Karpas-422 (cell line): ENCODE measurements at places on chromosomes 3 and 15. TPM values are rescaled to one million over a fixed set of nuclear protein-coding genes. Genes with fewer than 3 reads are reported as not detected.

The ZBTB38 gene
- total RNA-seq: 18.0 and 38.0 TPM in 2 replicates

The IGSF11 gene
- not detected in 2 replicates for total RNA-seq

The VEPH1 gene
- total RNA-seq: not detected in 2 replicates

The ATG3 gene
- total RNA-seq: 102 and 127 TPM in 2 replicates

The GHRL gene
- 1.1 TPM in 1 of 2 replicates, not detected in the other for total RNA-seq

The IQCH gene
- total RNA-seq: 2.4 and 4.0 TPM in 2 replicates

The PRKCI gene
- 8.7 and 38.2 TPM in 2 replicates for total RNA-seq

The CLDN1 gene
- not detected in 2 replicates for total RNA-seq

The C3orf52 gene
- 0.07 and 0.52 TPM in 2 replicates for total RNA-seq

The SPCS1 gene
- 122 and 184 TPM in 2 replicates for total RNA-seq

GRCh38 chr3:127700406-127700805 lies 27.7 kb downstream of the ABTB1 start:
- no peak for DNase-seq

DNA sequence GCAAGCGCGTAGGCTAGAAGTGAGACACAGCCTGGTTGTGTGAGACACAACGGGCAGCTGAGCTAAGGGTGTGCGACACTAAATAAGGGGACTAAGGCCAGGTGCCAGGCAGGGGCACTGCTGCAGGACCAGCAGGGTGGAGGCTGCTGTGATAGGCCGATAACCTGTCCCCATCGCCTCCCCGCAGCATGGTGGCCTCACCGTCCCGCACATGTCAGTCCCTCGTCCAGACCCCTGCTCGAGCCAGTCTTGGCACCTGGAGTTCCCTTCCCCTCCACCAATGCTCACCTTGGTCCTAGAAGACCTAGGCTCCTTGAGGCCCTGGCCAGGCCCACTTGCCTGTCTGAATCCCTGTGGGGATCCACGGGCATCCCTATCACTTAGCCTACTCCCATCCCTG lies 96.1 kb downstream of the HMG20A start:
- no peak for DNase-seq

DNA sequence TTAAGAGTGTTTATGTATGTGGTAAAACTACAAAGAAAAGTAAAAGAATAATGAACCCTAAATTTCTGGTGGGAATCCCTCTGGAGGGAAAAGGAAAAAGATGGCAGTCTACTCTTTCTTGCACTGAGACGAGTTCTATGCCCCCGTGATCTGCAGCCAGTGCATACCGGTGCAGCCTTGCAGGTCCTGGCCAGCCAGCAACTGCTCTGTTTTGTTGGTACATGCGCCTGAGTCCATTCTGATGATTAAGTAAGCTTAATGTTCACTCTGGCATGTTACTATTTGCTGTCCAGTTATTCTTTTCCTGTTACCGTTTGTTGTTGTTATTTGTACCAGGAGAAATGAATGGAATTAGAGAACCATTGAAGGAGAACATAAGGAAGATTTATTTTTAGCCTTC lies 95.1 kb upstream of the TMC3 start:
- no peak for DNase-seq

DNA sequence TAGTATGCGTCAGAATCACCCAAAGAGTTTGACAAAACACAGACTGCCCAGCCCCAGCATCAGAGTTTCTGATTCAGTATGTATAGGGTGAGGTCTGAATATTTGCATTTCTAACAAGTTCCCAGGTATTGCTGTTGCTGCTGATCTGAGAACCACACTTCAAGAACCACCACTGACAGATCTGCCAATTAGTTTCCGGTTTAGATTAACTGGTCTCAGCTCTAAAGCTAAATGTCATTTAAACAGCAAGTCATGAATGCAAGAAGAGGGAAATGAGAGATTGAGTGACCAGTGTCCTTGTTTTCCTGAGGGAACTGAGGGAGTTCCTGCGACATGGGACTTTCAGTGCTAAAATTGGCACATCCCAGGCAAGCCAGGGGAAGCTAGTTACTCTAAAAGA lies 305.0 kb downstream of the ZNF385D start:
- DNase-seq: no peak

DNA sequence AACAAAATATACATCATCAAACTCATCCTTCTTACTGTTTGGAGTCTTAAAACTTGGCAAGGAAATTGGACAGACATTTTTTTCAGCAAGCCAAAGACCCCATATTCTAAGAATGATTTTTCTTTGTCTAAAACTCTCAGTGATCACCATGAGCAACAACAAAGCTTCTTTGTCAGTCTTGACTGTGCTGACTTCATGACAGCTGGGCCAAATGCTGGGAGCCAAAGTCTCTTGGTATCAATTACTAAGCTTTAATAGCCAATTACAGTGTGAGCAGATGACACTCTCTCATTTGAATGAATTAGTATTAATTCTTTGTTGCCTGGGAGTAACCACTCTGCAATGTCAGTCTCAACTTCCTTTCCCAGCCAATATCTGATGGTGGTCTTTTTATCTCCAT lies 48.1 kb upstream of the GK5 start:
- DNase-seq: no peak

DNA sequence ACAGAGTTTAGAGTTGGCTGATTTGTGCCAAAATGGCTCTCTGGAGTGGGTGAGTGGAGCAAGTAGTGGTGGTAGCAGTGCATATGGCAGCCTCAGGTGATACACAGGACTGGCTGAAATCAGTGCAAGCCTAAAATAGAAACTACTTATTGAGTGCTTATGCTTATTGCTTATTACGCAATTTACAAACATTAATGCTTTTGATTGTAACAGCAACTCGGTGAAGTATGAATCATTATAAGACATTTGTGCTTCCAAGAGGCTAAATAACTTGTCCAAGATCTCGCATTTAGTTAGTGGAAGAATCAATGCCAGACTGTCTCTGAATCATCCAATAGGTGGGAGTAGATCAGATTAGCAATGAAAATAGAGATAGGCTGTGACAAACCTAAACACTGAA lies 353.8 kb downstream of the NAALADL2 start:
- no peak for DNase-seq

DNA sequence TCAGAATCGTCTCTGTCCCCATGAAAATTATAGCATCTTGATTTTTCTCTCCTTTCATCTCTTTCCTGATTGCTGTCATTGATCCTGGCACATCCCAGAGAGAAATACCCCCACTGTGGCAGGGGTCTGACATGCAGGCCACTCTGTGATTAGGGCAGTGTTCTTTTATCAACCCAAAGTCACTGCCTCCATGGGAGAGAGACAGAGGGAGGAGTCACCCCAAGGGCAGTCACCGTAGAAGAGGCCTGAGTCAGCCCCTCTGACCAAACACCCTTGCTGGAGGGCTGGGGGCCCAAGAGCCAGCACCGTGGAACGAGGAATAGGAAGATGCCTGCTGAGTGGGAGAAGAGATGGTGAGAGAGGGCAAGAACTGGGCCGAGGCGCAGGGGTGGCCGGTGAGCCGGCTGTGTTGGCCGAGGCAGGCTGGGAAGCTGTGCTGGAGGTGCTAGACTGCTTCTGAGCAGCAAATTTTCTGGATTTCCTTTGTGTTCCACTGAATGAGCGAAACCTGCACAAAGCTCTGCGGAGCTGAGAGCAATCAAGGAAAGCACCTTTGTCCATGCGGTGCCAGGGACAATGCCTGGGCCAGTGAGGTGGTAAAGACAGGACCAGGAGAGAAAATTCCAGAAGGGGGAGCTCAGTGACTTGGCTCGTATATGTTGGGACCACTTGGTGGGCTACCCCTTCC lies 103.8 kb downstream of the ADCY5 start:
- DNase-seq: no peak

GRCh38 chr3:72839057-72839456 lies 9.2 kb downstream of the SHQ1 start:
- no peak for DNase-seq

- DNase-seq: no peak
Measured at GRCh38 chr3:59802045-59802444, 752.2 kb upstream of the CFAP20DC start.

GRCh38 chr3:169278092-169278491 lies 385.4 kb downstream of the MECOM start:
- DNase-seq: no peak

- peak; percentile 73 for DNase-seq
Measured at GRCh38 chr15:52527911-52528563, 643 bp downstream of the MYO5A start.

DNA sequence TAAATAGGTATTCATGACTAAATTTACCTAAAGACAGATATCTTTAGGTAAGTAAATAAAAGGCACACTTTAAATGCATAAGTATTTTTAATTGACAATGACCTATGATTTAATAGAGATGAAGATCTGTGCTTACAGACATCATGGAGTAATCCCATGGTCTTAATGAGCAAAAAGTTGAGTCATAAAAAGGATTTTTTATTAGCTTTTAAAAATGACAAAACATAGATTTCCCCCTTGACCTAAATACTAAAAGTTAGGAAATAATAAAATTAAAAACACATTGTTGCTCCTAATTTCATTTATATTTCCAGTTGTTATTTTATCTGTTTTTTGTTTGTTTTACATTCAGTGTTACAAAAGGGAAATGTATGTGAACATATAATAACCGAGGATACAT lies 1005.7 kb downstream of the ROBO1 start:
- no peak for DNase-seq

DNA sequence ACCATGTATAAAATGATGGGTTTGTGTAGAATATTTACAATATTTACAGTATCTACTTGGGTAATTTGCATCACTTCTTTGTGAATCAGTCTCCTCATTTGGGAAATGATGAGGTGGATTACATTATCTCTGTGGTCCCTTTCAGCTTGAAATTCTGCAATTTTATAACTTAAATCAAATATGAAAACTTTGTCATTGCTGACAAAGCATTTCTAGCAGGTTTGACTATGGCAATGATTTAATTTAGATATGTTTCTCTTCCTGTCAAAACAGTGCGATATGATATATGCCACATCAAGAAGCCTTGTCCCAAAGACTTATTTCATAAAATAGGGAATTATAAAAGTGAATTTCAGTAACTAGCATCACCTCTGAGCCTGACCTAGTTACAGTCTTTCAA lies 315.8 kb upstream of the MEIS2 start:
- no peak for DNase-seq

- no peak for DNase-seq
Measured at GRCh38 chr3:1752205-1752604, 346.5 kb upstream of the CNTN4 start.

GRCh38 chr3:192915722-192916121 lies 1.9 kb downstream of the MB21D2 start:
- no peak for DNase-seq

- DNase-seq: no peak
Measured at GRCh38 chr3:20104167-20104661, 64.0 kb downstream of the KAT2B start.

DNA sequence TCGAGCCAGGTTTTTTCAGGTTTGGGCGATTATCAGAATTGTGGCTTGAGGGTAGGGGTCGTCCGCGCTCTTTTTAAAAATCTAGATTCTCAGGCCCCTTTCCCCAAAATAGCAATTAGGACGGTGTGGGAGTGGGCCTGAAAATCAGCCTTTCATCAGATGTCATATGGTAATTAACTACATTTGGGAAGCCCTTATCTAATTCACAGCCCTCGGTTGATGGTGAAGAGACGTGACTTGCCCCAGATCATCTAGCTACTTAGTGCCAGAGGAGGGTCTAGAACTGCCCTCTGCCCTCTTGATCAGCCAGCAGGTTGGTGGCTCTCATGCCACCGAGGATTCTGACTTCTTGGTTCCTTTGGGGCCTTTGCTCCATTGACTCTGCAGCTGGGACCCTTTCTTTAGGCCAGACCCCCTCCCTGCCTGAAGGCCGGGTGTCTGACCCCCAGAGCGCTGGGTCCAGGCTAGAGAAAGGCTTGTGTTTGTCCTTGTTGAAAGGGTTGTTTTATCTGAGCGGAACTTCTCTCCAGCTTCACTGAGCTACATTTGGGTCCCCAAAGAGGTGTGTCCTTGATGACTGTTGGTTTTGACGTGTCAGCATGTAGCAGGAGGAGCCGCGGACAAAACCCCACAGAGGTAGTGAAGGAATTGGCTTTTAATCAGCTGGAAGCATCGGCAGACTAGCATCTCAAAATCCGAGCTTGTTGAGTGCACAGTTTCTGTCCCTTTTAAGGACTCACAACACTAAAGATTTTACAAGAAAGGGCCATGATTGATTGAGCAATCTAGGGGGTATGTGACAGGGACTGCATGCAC lies 857 bp downstream of the AEN start:
- DNase-seq: peak; percentile 82

GRCh38 chr3:120311863-120312794 lies 27.1 kb upstream of the GPR156 start:
- no peak for DNase-seq

DNA sequence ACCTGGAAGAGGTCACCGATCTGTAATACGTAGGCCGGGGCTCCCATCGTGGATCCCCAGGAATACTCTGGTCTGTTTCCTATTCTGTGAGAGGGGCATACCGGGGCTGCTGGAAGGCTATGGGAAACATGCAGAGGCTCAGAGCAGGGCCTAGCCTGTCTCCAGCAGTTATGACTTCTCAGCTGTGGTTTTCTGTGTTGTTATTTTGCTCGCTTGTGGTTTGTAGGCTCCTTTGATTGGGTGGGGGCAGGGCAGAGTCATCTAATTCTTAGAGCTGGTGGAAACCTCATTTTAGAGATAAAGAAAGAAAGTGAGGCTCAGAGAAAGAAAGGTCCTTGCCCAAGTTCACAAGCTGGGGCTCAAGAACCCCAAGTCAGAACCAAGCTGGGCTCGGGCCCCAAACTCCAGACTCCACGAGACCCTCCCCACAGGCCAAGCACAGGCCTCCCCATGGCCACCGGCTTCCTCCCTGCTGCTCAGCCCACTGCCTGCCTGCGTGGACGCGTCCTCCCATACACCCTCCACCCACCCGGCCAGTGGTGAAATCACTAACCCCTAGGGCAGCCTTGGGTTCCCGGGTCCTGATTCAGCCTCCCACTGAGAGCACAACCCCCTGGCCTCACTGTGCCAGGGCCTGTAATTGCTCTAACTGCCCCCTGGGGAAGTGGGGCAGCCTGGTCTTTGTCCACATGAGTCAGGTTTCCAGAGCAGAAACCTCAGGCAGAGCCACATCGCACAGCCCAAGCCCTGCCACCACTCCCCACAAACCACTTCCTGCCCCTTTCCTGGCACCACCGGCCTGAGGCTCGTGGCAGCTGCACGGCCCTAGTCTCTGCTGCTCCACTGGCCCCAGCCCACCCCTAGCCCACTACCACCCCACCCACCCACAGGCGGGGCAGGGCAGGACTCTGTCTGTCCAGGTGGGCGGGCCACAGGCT lies 270.8 kb downstream of the UACA start:
- peak; percentile 58 for DNase-seq

- DNase-seq: no peak
Measured at GRCh38 chr3:11327619-11328018, 55.4 kb downstream of the ATG7 start.

- DNase-seq: peak; percentile 75
Measured at GRCh38 chr15:89396723-89397652, 62.4 kb upstream of the POLG start.

GRCh38 chr3:90145094-90145860 lies 1037.9 kb downstream of the EPHA3 start:
- no peak for DNase-seq

GRCh38 chr3:62161371-62161770 lies 212.0 kb downstream of the FEZF2 start:
- DNase-seq: no peak

GRCh38 chr3:152322756-152323155 lies 54.0 kb downstream of the MBNL1 start:
- peak; percentile 69 for DNase-seq

- no peak for DNase-seq
Measured at GRCh38 chr3:64728428-64728827, 40.6 kb upstream of the ADAMTS9 start.
